ENCODE measurements at places on chromosomes 6 and 20.

- ATAC-seq = no peak
Observed at GRCh38 chr20:60485012-60485760, 527.0 kb downstream of the CDH26 start.

GRCh38 chr6:6392214-6393068, 72.0 kb upstream of the F13A1 start:
- ATAC-seq = no peak

GRCh38 chr6:140101818-140102217, 727.4 kb upstream of the CITED2 start:
- no peak for ATAC-seq

- no peak for ATAC-seq
Observed at GRCh38 chr6:79467716-79468115, 69.5 kb downstream of the LCA5 start.

DNA sequence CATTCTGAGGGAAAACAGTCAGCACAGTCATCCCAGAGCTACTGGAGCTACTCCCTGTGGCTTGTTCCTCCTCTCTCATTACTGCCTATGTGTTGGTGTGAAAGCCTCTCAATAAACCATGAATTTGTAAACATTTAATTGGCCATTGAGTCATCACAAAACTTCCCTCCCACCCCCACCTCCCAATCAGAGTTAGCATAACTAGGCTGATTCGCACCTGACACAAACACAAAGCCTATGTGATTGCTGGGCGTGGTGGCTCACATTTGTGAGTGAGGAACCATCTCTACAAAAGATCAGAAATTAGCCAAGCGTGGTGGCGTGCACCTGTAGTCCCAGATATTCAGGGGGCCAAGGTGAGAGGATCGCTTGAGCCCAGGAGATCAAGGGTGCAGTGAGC, 17.1 kb upstream of the SNTA1 start:
- ATAC-seq = peak; percentile 20

DNA sequence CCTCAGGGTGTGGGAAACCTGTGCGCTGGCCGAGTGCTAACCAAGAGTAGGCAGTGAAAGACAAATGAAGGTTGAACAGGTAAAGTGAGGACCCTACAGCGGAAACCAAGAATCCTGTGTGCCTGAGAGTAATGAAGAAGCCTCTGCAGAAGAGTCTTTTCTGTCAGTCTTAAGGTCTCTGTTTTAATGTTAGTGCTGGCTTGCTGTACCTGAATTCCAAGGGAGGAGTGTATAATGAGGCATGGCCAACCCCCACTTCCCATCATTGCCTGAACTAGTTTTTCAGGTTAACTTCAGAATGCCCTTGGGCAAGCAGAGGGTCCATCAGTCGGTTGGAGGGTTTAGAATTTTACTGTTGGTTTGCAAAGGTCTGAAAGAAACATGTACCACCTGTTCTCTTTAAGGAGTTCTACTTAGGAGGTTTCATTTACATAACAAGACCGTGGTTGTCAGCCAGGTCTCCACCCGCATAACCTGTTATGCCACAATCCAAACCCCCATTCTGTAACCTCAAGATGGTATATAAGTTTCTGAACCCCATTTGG, 589 bp upstream of the PDCD2 start:
- ATAC-seq = peak; percentile 45

DNA sequence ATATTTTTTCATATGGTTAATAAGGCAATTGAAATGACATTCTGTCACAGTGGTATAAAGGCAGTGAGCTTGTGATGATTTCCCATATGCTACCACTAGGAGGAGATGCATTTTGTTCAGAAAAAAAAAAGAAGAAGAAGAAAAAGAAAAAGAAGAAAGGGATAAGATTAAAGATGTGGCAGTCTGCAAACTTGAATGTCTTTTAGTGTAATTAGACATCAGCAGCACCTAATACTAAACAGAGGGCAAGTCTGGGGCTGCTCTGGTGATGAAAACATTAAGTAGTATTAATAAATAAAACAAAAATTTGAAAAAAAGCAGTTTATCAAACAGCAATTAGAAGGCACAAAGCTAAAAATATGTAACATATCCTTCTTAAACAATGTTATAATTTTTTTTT, 95.4 kb upstream of the DEFB112 start:
- ATAC-seq = no peak

DNA sequence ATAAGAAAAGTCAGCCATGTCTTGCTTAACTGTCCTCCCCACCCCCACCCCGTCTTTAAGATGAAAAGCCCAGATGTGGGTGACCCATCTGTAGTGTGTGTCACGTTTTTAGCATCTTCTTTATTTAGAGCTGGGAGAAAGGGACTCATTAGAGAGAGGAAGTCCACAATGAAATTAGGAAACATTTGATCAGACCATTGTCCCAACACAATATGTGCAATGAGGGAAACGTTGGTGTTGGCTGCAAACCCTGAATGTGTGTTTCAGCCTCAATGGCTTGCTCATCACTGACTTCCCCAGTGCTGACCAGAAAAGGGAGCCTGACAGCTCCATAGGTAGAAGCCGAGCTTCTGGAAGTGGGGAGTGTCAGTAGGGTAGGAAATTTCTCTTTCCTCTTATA, 475.7 kb downstream of the CD83 start:
- ATAC-seq = no peak

- no peak for ATAC-seq
Observed at GRCh38 chr6:37487591-37488380, 11.9 kb downstream of the CCDC167 start.

DNA sequence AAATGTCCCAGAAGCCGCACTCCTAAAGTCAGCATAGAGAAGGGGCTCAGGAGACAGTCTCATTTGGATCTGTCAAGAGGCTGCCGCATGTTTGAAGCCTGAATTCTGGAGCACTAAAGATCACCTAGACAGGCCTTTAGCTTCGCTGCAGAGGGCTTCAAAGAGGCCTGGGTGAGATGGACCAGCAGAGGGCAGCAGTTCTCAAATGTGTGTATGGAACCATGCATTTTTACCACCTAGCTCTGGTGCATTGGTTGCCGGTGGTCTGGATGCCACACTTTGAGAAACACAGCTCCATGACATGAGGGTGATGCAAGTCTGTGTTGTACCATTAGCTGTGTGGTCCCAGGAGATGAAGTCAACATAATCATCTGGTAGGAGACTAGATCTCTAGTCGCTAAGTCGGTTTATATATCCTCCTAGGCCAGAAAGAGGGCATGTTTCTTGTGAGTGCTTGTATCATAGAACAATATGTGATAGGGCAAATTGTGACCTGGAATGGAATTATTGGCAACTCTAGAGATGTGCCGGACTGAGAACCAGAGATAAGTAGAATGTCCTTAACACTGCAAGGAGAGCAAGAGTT, 64.8 kb downstream of the KIAA0319 start:
- ATAC-seq = peak; percentile 75

- ATAC-seq = no peak
Observed at GRCh38 chr6:153957394-153957793, 81.6 kb upstream of the OPRM1 start.

DNA sequence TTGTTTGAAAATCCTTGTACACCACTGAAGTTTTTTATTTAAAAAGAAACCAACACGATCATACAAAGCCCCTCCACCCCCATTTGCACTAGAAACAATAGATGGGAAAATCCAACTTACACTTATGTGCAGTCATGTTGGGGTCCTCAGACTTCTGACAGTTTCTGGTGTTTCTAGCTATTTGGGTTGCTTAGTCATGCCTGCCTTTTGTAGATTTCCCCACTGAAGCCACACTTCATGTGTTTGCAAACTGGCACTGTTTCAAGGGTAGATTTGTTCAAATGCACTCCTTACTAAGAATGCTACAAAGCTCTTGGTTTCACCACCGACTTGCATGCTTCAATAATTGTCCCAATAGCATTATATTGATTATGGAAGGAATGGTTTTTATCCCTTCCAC, 1.5 kb downstream of the SH3BGRL2 start:
- no peak for ATAC-seq
